ENCODE measurements at places on chromosomes 4 and X.

GRCh38 chr4:52576326-52576725, 82.8 kb downstream of the USP46 start:
- DNase-seq: no peak

DNA sequence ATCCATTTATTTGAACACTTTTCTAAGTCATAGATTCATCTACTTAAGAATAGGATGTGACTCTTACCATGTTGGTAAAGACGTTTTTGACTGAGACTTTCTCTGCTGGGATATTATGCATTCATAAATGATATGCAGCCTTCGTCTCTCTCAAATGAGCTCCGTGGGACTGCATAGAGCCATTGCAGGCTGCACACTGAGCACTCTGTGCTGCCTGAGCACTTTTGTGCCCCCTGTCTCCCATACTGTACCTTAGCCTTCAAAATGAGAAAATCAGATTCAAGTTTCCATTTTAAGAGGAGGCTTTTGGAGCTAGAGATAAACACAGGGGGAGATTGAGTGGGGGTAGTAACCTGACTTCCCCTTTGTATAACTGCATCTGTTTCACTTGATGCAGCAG, 433.6 kb downstream of the ZIC3 start:
- DNase-seq: no peak

- no peak for DNase-seq
Measured at GRCh38 chrX:76555816-76556215, 128.3 kb downstream of the MAGEE1 start.

GRCh38 chr4:6192245-6192644, 8.1 kb downstream of the JAKMIP1 start:
- DNase-seq: no peak

All from coronary artery (tissue), 2 donors.